ENCODE measurements at places on chromosomes 1 and 21. TPM values are rescaled to one million over a fixed set of nuclear protein-coding genes. Genes with fewer than 3 reads are reported as not detected.

The SELENBP1 gene
- total RNA-seq: 15.6 TPM

- no peaks in the 10 kb centered on the region for H3K36me3 ChIP-seq
- DNase-seq: no peak
- H3K27me3 ChIP-seq: peaks cover 1% of the 10 kb centered on the region
- H3K4me1 ChIP-seq: no peaks in the 10 kb centered on the region
- H3K27ac ChIP-seq: no peak overlapping the region
These were observed 36.9 kb downstream of the UMODL1 start for GRCh38 chr21:42107881-42108553.

The LRRC42 gene
- total RNA-seq: 42.2 TPM

- no peak overlapping the region for H3K4me3 ChIP-seq
- peak; percentile 69 for DNase-seq
- peaks cover 7% of the 10 kb centered on the region for H3K36me3 ChIP-seq
- peaks cover 14% of the 10 kb centered on the region for H3K27me3 ChIP-seq
These were observed 87.1 kb downstream of the CD58 start for GRCh38 chr1:116483481-116484309.

GRCh38 chr1:54866801-54867716, 19.9 kb downstream of the DHCR24 start:
- DNase-seq: no peak
- H3K36me3 ChIP-seq: peaks cover 20% of the 10 kb centered on the region
- no peak overlapping the region for H3K27ac ChIP-seq
- peaks cover 4% of the 10 kb centered on the region for H3K27me3 ChIP-seq
- H3K4me3 ChIP-seq: no peak overlapping the region

DNA sequence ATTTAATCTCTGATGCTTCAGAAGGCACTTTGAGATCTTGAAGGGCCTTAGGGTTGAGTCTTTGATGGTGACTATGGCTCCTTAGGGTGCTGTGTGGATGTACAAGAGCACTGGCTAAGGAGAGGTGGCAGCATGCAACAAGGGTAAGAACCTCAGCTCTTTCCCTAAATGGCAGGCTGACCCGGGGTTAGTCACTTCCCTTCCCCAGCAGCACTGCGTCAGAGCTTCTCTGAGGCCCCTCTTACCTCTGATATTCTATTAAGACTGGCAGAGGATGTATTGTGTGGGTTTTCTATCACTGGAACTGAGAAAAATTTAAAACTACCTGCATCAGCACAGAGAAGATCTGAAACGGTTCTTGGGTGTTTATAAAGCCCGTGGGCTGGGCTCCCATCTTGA, 11.8 kb downstream of the C1orf116 start:
- peak overlapping the region; percentile 67 for H3K27ac ChIP-seq
- no peaks in the 10 kb centered on the region for H3K27me3 ChIP-seq
- H3K36me3 ChIP-seq: no peaks in the 10 kb centered on the region

- no peak overlapping the region for H3K27ac ChIP-seq
- H3K36me3 ChIP-seq: no peaks in the 10 kb centered on the region
- no peak for DNase-seq
- peaks cover 33% of the 10 kb centered on the region for H3K27me3 ChIP-seq
- no peak overlapping the region for H3K4me3 ChIP-seq
These were observed 29.8 kb downstream of the CHD5 start for GRCh38 chr1:6150006-6150938.

DNA sequence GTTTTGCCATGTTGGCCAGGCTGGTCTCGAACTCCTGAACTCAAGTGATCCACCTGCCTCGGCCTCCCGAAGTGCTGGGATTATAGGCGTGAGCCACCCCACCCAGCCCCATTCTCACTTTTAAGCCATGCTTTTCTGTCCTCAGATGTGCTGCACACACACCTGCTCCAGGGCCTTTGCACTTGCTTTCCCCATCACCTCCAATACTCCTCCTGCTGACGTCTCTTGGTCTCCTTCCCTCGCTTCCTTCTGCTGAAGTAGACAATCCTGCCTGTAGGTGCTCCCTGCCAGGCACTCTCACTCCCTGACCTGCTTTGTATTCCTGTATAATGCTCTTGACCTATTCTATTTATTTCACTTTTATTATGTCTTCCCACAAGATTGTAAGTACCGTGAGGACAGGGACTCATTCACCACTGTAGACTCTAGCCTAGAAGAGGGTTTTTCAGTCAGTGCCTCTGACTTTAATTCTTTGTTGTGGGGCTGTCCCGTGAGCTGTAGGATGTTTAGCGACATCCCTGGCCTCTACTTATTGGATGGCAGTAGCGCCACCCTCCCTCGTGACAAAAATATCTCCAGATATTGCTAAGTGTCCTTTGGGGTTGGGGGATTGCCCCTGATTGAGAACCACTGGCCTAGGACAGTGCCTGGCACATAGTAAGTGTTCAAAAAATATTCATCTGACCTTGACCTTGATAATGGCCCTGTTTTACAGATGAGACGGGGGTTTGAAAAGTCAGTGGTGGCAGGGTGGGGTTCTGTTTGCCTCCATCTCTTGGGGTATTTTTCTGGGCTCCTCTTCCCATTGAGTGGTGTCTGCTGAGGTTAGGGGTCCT, 4.6 kb downstream of the TNFRSF1B start:
- H3K4me1 ChIP-seq: peaks cover 9% of the 10 kb centered on the region
- H3K27me3 ChIP-seq: peaks cover 28% of the 10 kb centered on the region
- no peak overlapping the region for H3K4me3 ChIP-seq
- H3K36me3 ChIP-seq: no peaks in the 10 kb centered on the region

- H3K36me3 ChIP-seq: peaks cover 15% of the 10 kb centered on the region
- no peak overlapping the region for H3K4me3 ChIP-seq
- peaks cover 37% of the 10 kb centered on the region for H3K27me3 ChIP-seq
- no peak for DNase-seq
- H3K27ac ChIP-seq: no peak overlapping the region
- no peaks in the 10 kb centered on the region for H3K4me1 ChIP-seq
These were observed 215.5 kb upstream of the VAMP3 start for GRCh38 chr1:7555391-7556185.

DNA sequence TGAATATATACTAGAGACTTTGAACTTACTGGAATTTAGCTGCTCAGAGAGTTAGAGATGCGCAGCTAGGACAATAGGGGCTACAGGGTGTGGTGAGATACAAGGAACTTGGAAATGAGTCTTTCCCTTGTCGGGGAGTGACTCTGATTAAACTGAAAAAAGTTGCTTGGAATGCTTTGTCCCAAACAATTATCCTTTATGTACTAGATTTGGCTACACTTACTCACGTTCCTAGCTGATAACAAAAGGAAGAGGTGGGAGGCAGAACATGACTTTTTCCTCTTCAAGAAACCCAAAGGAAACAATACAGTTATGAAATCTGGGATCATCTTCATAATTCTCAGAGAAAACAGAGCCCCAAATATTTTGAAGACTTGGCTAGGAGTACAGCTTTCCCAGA, 6.9 kb upstream of the CGN start:
- H3K36me3 ChIP-seq: no peaks in the 10 kb centered on the region
- H3K4me3 ChIP-seq: no peak overlapping the region
- peaks cover 6% of the 10 kb centered on the region for H3K4me1 ChIP-seq
- DNase-seq: no peak

The F11R gene
- 0.15 TPM for total RNA-seq

The BMP8B gene
- total RNA-seq: not detected

GRCh38 chr1:227242811-227243682, 75.2 kb downstream of the CDC42BPA start:
- H3K4me1 ChIP-seq: peaks cover 37% of the 10 kb centered on the region
- no peaks in the 10 kb centered on the region for H3K27me3 ChIP-seq
- no peak overlapping the region for H3K27ac ChIP-seq
- peaks cover 3% of the 10 kb centered on the region for H3K36me3 ChIP-seq
- DNase-seq: no peak

GRCh38 chr1:41739061-41739955, 179.4 kb downstream of the HIVEP3 start:
- peaks cover 2% of the 10 kb centered on the region for H3K27me3 ChIP-seq
- H3K4me1 ChIP-seq: peaks cover 53% of the 10 kb centered on the region
- DNase-seq: peak; percentile 46
- peak overlapping the region; percentile 87 for H3K27ac ChIP-seq

DNA sequence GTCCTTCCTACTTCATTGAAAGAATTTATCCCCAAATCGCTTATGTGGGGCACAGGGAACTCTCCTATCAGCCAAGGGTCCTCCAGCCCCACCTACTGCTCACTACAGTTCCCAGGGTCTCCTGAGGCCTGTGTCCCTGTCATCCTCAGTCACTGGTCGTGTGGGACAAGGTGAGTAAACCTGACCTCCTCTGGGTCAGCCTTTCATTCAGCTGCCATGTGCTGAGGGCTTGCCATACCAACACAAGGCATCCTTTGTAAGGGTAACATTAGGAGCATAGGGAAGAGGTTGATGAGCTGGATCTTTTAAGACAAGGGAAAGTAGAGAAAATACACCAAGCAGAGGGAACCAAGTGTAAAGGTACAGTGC, 11.2 kb upstream of the SNAPIN start:
- H3K36me3 ChIP-seq: peaks cover 45% of the 10 kb centered on the region
- H3K4me1 ChIP-seq: peaks cover 5% of the 10 kb centered on the region
- no peak for DNase-seq
- H3K27me3 ChIP-seq: peaks cover 4% of the 10 kb centered on the region

DNA sequence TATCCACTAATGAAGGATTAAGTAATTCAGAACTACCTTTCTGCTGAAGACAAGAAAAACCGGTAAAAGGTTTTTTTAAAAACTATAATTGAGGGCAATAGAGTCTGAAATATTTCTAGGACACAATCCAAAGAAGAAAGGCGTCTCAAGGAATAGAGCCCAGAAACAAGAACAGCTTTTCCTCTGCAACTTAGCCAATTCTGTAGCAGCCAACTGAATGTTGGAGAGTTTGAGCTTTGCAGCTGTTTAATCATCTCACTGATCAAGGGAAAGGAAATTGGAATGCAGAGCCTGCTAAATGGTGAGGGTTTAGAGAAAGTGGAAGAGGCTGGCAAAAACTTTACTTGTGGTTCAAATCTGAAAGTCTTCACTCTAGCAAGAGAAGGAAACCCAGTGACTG, 818.9 kb downstream of the KCNT2 start:
- H3K27me3 ChIP-seq: no peaks in the 10 kb centered on the region
- no peaks in the 10 kb centered on the region for H3K36me3 ChIP-seq
- no peak for DNase-seq

DNA sequence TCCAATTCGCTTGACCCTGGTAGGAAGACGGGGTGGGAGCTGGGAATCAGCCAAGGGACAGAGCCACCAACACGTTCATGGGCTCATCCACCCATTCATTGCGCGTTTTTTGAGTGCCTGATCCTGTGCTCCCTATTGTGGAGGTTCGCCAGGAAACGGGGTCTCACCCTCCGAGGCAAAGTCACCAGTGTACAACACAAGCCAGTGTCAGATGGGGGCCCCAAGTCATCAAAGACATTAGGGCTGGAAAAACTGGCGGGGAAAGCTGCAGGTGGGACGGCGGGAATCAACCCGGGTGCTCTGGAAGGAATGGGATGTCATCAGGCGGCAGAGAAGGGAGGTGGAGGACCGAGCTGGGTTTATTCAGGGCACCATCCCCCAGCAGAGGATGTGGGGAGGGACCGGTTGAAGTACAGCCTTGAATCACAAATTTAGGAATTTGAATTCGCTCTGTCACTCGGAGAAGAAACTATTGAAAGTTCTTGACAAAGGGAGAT, 667 bp upstream of the NID1 start:
- peaks cover 1% of the 10 kb centered on the region for H3K27me3 ChIP-seq
- H3K4me1 ChIP-seq: peaks cover 42% of the 10 kb centered on the region
- no peak for DNase-seq
- peak overlapping the region; percentile 69 for H3K4me3 ChIP-seq

GRCh38 chr1:222877854-222878253, 63.0 kb downstream of the DISP1 start:
- no peak for DNase-seq
- no peaks in the 10 kb centered on the region for H3K27me3 ChIP-seq
- no peak overlapping the region for H3K4me3 ChIP-seq
- peaks cover 17% of the 10 kb centered on the region for H3K4me1 ChIP-seq

The DIRAS3 gene
- 1.5 TPM for total RNA-seq

The SH2D1B gene
- not detected for total RNA-seq

The LCE3D gene
- not detected for total RNA-seq

The PKLR gene
- not detected for total RNA-seq

The MAB21L3 gene
- 0.10 TPM for total RNA-seq

DNA sequence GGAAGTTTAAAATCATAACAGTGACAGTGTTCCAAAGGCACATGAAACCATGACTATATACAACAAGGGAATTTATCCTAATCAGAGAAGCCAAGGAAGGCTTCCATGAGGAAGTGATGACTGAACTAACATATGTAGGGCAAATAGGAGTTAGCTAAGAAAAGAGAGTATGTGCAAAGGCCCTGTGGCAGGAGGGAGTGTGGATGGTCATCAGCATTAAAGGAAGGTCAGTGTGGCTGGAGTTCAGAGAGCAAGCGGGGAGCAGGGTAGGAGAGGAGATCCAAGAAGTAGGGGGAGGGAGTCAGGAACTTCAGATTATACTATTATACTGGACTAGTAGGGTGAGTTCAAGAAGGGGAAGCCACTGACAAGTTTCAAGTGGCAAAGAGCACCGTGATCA, 8.4 kb downstream of the MAP7D1 start:
- H3K36me3 ChIP-seq: peaks cover 31% of the 10 kb centered on the region
- H3K4me3 ChIP-seq: no peak overlapping the region
- H3K27me3 ChIP-seq: peaks cover 1% of the 10 kb centered on the region
- H3K4me1 ChIP-seq: peaks cover 81% of the 10 kb centered on the region
- peak overlapping the region; percentile 47 for H3K27ac ChIP-seq

DNA sequence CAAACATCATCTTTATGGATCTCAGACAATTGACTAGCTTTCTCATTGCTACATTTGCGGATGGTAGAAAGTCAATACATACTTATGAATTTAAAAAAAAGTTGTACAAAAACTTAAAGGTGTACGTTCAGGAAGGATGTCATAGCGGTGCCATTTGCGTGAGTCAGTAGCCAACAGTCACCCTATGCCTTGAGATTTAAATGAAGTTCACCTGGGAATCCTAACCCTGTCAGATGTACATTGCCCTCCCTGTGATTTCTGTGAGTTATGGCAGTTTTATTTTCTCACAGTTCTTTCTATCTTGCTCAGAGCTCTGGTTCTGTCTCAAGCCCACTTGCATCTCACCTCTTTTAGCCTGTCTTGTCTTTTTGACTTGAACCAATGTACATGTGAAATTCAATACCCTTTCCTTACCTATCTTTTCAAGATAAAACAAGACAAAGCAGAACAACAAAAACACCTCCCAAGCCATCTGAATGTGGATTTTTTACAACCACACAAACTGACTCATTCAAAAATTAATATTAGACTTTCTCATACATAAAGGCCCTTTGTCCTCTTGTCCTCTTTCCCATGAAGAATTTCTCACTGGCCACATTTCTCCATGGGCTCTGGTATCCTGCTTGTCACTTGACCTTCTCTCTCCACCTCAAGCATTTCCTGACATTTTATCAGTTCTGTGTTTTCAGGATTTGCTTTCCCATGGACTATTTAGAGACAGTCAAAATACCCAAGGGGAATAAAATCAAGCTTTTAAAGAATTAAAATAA, 25.3 kb upstream of the ZNF697 start:
- DNase-seq: no peak
- H3K36me3 ChIP-seq: no peaks in the 10 kb centered on the region
- peak overlapping the region; percentile 83 for H3K27ac ChIP-seq
- H3K27me3 ChIP-seq: no peaks in the 10 kb centered on the region
- H3K4me3 ChIP-seq: peak overlapping the region; percentile 11

All from HFFc6 (cell line).